ENCODE measurements at places on chromosomes 5 and 9. TPM values are rescaled to one million over a fixed set of nuclear protein-coding genes. Genes with fewer than 3 reads are reported as not detected.

DNA sequence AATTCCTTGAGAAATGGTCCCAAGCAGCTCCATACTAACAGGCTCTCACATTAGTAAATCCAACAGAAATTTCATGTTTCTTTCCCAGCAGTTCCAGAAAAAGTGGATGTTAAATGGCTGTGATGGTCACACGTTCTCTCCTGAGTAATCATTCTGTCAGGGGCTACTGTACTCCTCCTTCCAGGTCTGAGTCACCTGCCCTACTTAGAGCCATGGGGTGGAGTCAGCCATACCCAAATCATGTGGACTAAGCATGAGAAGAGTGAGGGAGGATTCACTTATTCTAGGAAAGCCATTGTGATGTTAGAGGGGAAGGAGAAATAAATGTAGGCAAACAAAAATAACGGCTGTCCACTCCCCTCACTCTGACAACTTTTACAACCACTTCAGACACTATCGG lies 547.2 kb downstream of the CSNK1G3 start:
- no peak for DNase-seq

DNA sequence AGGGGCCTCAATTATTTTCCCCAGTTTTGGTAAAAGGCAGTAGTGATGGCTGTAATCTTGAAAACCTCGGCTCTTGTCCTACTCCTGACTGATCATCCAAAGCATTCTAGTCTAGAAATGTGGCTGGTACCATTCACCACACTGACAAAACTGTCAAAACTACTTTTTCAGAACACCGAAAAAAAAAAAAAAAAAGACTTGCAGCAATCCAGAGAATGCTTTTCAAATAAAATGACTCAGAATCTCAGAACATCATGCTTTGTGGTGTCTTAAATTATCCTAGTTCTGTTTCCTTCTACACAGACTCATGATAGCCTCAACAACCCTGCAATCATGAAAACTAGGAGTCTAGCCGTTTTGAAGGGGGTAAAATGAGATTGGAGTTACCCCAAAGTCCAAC lies 13.4 kb downstream of the SLC28A3 start:
- DNase-seq, result no peak

GRCh38 chr5:180135128-180135955 lies 63.8 kb upstream of the RNF130 start:
- peak; percentile 84 for DNase-seq

DNA sequence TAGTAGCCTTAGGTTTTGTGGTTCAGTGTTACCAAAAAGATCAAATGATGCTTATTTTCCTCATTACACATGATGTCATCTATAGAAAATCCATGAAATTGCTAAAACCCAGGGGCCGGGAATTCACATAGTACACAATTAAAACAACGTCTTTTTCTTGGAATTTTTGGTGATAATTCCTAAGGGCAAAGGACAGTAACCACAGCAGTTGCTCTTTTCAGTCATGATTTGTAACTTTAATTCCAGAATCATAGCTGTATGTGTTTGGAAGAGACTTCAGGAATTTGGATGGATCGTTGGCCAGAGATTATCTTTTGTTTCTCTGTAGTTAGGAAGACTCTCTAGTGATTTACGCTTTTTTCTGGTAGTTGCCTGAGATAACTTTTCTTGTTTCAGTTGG lies 748.7 kb downstream of the TLE4 start:
- no peak for DNase-seq

DNA sequence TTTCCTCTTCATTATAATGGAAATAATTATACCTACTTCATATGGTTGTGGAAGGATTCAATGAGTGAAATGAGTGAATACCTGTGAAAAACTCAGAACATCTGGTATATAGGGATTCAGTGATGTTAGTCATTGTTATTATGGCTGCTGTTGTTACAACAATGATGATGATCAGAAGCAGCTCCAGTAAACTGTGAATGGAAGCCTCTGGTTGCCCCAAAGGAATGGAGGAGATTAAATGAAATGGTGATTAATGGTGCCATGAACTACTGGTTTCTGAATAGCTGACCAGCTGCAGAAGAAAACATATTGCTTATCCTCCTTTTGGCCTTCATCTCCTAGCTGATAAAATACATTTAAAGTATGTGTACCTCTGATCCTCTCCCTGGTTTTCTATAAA lies 372.0 kb downstream of the ARHGEF28 start:
- DNase-seq, result no peak

- peak; percentile 28 for DNase-seq
Measured at GRCh38 chr5:168239325-168239724, 52.1 kb upstream of the WWC1 start.

DNA sequence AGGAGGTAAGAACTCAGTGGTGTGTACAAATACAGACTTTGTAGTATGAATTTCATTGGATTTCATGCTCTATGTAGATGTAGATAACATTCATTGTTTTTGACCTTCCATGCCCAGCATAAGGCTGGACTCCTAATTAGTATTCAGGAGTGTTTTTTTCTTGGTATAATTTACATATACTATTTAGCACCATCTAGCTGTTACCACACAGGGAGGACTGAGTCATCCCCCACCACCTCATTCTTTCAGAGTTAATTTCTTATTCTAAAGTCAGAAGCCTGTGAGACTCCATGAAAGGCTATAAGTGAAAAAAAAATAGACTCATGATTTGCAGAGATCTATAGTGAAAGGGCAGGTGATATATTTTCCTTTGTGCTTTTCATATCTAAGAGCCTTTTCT lies 555.0 kb downstream of the PRR16 start:
- no peak for DNase-seq

DNA sequence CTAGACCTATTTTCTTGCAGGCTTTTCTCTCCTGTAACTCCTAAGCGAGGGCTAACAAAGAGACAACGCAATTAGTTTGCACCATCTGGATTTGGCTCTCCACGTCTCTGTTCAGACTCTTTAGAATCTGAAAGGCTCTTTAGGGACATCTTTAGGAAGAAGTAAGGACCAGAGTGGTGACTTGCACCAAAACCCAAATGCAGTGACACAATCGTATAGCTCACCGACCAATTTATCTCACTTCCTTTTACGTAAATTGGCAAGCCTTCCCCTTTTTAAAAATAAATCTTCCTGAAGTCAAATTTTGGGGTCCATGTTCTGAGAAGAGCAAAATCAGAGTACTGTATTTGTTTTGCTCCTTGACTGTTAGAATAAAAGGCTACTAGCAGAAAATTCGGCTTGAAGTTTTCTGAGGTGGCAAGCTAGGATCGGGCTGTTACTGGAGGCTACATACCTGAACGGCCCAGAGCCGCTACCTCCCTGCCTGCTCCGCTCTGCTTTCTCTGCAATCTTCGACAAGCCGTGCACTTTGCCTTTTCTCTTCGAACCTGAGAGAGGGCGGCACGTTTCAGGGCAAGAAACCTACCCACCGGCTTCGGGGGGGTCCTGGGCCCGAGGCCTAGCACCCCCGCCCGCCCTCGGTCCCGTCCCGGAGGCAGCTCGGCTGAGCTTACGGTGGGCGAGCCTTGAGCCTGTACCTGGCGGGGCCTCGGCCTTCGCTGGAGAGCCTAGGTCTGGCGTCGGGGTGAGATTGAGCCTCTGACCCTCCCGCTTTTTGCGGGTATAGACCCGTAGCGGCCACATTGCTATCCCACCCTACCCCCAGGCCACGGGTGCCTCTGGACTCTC lies 537 bp downstream of the MEIKIN start:
- no peak for DNase-seq

GRCh38 chr9:17520268-17521064 lies 58.4 kb upstream of the SH3GL2 start:
- peak; percentile 59 for DNase-seq

DNA sequence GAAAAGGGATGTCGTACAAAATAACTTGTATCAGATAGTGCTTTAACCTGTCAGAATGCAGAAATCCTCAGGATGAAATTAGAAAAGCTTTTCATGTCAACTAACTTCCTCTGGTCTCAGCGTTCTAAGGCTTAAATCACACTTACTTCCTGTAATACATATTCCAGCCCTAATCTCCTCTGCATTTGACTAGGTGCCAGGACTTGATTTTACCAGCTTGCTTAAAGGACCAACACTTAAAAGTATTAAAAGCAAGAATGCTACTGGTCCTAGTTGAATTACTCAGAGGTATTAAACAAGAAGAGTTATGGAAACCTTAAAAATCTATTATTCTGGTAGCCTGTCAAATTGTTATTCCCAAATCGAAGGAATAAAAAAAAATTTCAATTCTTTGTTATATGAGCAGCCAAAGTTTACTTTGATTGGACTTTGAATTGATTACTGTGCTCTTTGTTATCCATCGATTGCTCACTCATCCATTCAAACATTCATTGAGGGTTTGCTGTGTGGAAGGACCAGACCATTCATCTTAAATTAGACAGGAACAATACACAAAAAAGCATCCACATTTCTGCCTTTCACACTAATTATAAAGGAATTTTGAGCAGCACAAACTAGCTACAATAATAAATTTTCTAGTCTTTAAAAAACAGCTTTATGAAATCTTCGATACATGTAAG lies 108.7 kb downstream of the MUSK start:
- DNase-seq, result no peak

DNA sequence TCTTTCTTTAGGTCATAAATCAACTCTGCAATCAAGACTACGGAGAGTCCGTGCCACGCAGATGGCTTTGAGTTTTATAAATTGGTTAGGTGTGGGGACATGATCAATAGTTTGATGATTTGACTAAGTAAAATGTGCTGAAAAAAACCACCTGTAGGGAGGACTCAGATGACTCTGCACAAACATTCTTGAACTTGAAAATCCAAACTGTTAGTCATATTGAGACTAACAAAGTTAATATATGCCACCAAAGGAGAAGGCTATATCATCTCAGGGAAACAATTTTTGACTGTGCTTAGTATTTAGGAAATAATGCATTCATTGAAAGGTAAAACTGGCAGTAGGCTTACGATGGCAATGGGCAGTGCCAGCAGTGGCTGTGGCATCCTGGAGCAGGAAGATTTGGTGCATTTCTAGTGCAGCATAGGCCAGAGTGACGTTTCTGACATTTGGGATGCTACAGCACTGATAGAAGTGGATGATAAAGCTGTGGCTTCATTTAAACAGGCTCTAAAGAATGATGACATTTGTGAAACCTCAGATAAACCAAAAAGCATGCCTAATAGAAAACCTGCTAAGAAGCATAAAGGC lies 291.1 kb downstream of the MLLT3 start:
- DNase-seq, result no peak

DNA sequence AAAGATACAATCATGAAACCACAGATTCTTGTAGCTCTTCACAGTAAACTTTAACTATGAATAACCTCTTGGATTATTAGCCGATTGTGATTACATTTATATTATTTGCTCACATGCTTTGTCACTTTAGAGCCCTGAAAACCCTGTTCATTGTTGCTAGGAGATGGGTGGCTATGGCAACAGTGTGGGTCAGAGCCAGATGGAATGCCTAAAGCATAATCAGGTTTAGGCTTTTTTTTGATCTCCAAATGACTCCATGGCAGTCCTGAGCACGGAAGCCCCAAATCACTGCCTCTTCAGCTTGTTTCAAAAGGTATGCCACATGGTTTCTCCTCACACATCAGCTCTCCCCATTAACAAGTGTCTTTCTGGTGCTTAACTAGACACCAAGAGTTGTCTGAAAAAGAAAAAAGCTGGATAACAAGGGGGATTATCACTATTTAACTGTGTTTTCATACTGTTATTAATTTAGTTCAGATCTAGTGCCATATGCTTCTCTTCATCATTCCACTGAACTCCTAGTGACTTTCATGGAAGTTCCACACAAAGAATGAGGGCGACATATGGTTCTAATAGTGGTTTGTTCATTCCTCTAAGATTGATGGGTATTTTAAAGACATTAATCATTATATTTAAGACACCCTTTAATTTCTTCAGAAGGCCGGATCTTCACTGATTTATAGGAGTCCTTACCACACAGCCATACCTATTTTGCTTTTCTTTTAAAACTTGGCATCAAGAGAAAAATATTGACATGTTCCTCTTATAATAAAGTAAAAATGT lies 88.8 kb upstream of the PAM start:
- peak; percentile 81 for DNase-seq

GRCh38 chr9:99126312-99126711 lies 21.4 kb downstream of the TGFBR1 start:
- no peak for DNase-seq

GRCh38 chr9:73866451-73866850 lies 630.7 kb upstream of the RORB start:
- no peak for DNase-seq

DNA sequence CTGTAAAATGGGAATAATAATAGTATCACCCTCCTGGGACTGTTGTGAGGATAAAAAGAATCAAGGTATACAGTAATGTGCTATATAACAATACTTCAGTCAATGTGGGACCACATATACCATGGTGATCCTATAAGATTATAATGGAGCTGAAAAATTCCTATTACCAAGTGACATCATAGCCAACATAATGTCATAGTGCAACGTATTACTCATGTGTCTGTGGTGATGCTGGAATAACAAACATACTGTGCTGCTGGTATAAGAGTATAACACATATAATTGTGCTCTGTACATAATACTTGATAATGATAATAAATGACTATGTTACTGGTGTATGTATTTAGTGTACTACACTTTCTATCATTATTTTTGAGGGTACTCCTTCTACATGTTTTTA lies 38.1 kb downstream of the LIFR start:
- no peak for DNase-seq

XPA gene
- 11.4 TPM for total RNA-seq

PHAX gene
- total RNA-seq, result 50.5 TPM

HMCN2 gene
- total RNA-seq, result not detected

RANBP3L gene
- not detected for total RNA-seq

KIF12 gene
- total RNA-seq, result 1.0 TPM

SARDH gene
- 17.3 TPM for total RNA-seq

FOXD4 gene
- total RNA-seq, result not detected

DBH gene
- total RNA-seq, result not detected

All from G401 (cell line).